ENCODE measurements at places on chromosomes 16 and 17. TPM values are rescaled to one million over a fixed set of nuclear protein-coding genes. Genes with fewer than 3 reads are reported as not detected.

GRCh38 chr17:60565233-60565632 is 34.8 kb upstream of the PPM1D start:
- DNase-seq = no peak

DNA sequence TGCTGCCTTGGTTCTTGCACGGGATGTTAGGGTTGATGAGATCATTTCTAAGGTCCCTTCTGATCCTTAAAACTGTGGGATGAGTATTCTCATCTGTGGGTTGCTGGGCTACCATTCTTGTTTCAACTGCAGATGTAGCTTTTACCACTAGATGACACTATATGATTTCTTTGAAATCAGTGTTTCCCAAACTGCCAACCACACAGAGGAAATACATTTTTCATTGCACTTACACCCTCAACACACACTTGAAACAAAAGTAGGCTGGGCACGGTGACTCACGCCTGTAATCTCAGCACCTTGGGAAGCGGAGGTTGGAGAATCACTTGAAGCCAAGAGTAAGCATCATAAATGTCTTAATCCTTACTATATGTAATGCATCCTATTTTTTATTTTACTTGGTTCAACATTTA is 15.3 kb downstream of the LCMT1 start:
- no peak for DNase-seq

- DNase-seq = no peak
These were observed 74.8 kb upstream of the SALL1 start for GRCh38 chr16:51225878-51226277.

DNA sequence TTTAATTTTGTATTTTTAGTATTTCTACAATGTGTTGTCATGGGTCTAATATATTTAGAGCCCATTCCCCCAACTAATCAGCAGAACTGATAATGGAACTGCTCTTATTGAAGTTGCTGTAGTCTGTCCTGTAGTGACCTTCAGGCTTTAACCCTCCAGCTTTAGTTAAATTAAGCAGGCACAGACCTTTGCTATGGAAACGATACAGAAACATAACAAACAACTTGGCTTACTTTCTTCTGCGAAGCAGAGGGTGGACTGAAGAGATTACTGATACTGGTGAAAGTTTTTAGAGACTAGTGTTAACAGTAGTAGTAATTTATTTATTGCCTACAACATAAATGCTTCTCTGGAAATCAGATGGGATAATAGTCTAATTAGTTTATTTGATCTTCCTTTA is 61.4 kb downstream of the NFATC3 start:
- no peak for DNase-seq

DNA sequence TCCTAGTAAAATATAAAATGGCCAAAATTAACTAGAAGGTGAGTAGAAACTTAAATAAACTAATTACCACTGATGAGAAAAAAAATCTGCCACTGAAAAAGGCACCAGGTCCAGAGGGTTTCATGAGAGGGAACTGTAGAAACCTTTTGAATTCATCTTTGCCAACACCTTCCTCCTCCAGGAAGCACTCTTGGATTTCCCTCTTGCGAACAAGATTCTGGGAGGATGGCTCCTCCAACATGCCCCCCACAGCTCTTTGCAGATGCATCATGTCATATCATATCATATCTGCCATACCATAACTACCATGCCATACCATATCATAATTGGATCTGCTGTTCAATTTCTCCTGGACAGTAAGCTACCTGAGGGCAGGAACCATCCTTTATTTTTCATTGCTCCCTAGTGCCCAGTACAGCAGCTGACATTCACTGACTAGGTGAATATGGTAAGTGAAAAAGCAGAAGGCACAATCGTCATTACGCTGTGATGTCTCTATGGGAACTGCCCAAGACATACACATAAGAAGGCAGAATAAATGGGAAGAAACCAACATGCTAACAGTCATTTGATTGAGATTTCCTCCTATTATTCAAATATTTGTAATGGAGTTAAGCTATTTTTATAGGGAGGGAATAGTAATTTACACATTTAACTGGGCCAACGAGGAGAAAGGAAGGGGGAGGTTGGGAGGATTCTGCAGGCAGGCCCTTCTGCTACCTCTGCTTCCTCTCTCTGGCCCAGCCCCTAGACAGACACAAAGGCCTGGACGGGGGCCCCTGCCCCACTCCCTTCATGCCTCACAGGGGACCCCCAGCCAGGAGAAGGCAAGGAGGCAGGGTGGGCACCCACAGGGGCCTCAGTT is 110.1 kb upstream of the SMURF2 start:
- no peak for DNase-seq

DNA sequence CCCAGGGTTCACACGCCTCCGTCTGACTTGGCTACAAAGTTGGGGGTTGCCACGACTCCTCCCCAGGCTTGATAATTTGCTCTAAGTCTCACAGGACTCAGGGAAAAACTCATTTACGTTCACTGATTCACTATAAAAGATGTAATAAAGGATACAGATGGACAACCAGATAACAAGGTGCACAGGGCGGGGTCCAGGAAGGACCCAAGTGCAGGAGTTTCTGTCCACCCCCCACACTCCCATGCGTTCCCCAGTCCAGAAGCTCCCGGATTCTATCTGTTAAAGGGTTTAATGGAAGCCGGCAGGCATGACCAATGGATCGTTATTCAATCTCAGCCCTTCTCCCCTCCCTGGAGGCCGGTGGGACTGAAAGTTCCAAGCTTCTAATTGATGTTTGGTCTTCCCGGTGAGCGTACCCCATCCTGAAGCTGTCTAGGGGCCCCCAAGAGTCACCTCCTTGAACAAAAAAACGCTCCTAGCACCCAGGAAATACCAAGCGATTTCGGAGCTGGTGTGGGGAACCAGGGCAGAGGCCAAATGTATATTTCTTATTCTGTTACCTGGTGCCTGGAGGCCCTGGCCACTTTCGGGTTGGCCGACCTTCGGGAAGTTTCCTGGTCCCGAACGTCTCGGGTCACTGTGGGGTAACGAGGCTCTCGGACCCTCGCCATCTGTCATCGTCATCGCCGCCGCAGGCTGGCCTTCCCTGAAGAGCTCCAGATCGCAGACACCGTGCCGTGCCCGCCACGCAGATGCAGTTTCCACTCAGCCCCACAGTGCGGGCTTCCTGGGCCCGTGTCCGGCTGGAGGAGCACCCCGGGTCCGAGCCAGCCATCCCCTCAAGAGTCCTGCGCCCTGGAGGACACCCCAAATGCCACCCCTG is 13.5 kb upstream of the METRNL start:
- peak; percentile 19 for DNase-seq

DNA sequence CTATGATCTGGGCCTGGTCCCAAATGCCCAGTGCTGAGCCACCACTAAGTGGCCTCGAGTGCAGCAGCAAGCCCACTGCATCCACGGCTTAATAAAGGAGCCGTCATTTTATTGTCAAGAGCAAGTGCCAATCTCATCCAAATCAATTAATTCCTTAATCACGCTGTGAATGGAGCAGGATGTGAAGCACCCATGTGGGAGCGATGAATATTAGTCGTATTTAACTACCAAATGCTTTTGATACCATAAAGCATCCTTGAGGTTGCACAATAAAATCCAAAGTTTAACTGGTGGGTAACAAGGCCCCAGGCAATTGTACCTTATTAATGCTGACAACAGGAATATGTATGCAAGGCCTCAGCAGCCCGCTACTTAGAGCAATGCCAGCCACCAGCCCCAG is 226.0 kb upstream of the C16orf82 start:
- no peak for DNase-seq

- DNase-seq = peak; percentile 88
These were observed at the start of gene TBC1D24 for GRCh38 chr16:2474877-2475412. TBC1D24 (plus strand) TSS chr16:2475127; CDS start chr16:2496149, 21,022 bp downstream.

DNA sequence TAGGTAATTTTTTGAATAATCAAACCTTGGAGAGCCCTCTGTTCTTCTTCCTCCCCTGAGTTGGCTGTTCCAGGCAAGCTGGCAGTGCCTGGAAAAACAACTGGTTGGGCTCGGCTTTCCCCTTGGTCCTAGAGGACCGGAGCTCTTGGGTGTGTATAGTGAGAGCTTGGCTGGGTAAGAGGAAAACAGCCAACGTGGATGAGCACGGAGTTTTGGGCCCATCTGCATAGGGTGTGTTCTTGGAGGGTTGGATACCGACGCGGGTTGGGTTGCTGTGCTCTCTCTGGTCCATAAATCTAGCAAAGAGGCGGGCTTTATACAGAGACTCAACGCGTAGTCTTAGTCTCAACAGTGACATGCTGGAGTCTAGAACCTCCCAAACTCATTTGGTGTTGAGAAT is 23.2 kb downstream of the ITGB3 start:
- peak; percentile 80 for DNase-seq

DNA sequence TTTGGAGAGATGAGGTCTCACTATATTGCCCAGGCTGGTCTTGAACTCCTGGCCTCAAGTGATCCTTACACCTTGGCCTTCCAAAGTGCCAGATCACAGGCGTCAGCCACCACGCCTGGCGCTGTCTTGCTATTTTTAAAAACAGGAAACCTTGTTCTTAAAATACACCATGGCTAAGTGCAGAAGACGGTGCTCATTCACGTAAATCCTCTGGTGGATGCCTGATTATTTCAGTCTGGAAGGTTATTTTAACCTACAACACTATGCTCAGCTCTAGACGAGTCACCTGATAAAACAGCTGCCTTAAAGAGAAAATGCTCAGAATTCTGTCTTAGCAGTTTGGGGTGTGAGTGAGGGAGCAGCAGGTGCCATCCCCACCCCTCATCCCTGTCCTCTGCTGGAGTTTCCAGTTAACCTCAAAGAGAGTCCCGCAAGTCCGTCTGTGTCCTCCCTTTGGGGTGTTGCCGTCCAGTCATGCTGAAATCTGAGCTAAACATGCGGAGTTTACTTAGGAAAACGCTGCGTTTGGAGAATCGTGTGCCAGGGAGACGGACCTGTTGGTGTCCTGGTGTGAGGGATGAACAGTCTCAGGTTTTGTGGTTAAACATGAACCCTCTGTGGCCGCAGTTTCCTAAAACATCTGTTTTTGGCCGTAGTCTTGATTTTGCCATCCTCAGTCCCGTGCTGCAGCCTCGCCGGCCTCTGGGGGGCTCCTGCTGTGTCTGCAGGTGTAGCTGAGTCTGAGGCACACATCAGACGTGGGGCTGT is 17.1 kb downstream of the SPG7 start:
- DNase-seq = peak; percentile 49

- no peak for DNase-seq
These were observed 62.4 kb downstream of the CDH11 start for GRCh38 chr16:65059406-65059980.

DNA sequence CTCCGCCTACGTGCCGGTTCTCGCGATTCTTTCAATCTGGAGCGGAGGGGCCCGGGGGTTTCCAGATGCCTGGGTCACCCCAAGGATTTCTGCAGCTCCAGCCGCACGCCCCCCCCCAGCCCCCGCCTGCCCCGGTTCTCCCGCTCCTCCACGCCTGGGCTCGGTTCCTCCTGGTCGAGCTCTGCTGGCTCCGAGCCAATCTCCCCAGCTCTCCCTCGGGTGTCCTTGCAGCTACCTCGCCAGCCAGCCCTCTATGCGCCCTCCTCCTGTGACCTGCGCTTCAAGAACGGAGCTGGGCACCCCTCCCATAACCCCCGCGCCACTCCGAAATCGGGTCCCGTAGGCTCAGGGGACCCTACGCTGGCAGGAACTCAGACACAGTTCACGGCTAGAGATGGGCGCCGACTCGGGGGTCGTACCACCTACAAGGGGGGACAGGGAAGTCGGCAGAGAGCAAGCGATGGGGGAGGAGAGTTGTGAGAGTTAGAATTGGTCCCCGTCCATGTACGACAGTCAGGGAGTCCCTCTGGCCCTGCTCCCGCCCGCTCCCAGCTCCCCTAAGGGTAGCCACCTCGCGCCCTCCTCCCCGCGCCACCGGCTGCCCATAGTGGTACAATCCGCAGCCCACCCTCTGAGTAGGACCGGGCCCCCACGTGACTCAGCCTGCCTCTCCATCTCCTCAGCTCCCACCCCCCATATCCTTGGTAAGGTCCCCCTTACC is 961 bp downstream of the FGF11 start:
- DNase-seq = peak; percentile 79

- DNase-seq = no peak
These were observed 2.0 kb upstream of the NAE1 start for GRCh38 chr16:66832661-66833305.

DNA sequence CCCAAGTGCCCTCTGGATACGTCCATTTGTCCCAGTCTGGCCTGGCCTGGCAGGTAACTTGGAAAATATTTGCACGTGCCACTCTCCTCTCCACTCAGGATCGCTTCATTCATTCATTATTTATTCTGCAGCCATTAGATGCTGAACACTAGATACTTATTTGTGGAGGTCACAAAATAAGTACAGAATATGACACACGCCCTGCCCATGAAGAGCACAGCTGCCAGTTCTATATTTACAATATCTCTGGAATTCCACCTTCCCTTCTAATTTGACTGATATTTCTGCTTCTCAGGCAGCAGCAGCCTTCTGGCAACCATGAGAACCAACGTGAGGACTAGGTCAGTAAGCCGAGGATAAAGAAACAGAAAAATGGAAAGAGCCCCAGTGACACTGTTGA is 20.9 kb downstream of the TRIM16 start:
- no peak for DNase-seq

DNA sequence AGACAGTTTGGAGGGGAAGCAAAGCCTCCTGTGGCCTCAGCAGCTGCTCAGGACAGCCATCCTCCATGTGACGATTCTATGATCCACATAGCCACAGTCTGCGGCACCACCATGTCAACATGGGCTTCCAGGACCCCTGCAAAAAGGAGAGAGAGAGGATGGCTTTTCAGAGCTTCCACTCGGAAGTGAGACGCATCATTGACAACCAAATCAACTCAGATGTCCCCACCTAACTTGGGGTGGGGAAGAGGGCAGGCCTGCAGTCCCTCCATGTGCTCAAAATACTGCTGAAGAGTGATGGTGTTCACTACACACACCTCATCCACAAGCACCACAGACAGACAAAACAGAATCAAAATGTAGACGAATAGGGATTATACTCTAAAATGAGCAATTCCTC is 5.9 kb upstream of the METTL16 start:
- no peak for DNase-seq

- no peak for DNase-seq
These were observed 25.3 kb downstream of the PRSS54 start for GRCh38 chr16:58269526-58269925.

DNA sequence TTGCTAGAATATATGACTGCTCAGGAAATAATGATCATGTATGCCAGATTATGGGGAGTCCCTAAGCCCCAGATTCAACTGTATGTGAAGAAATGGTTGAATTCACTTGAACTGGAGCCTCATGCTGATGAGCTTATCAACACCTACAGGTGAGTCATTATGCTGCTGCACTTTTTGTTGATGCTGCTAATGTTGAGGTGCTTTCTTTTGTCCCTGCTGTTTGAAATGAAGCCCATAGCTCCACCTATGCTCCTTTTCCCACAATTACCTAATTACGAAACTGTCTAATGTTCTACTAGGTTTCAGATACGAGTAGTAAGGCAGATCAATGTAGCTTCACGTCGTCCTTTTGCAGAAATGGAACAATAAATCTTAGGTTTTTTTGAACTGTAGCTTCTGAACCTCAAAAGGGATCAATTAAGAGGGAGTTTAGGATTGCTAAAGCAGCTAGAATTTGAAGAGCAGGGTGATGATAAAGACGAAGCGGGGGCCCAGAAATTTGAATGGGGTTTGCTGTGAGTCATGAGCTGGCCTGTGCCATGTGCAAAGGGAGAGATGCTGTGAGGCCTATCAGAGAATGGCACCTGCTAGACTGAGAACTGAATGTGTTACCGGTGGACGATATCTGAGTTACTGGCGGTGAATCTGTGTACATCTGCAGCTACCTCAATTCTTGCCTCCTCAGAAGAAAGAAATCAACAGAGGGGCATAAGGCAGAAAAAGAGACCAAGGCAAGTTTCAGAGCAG is 6.1 kb upstream of the UQCRC2 start:
- no peak for DNase-seq

CASKIN1 gene
- 5.9 TPM for total RNA-seq

TBC1D3L gene
- total RNA-seq = 5.3 TPM

ZC3H7A gene
- total RNA-seq = 28.2 TPM

HOXB6 gene
- 2.2 TPM for total RNA-seq

FSCN2 gene
- total RNA-seq = 0.38 TPM

ADCY9 gene
- total RNA-seq = 22.6 TPM
